Mucosa of gallbladder (tissue), 1 donor: ENCODE measurements at places on chromosomes 7 and 10. TPM values are rescaled to one million over a fixed set of nuclear protein-coding genes. Genes with fewer than 3 reads are reported as not detected.

Gene MORN4
- total RNA-seq: 6.9 TPM

Gene FAM149B1
- total RNA-seq: 27.9 TPM

Gene USP6NL
- total RNA-seq: 14.6 TPM

Gene SKIDA1
- total RNA-seq: 1.2 TPM

Gene AKR1B1
- total RNA-seq: 68.7 TPM

Gene HMX3
- total RNA-seq: 1.6 TPM

Gene NOS3
- total RNA-seq: 12.6 TPM

Gene FASTK
- 121 TPM for total RNA-seq

Gene ADCY1
- 1.5 TPM for total RNA-seq

Gene TRIM74
- 2.7 TPM for total RNA-seq

Gene TRIM50
- total RNA-seq: 1.3 TPM

Gene ALOX5
- 25.8 TPM for total RNA-seq

Gene LYZL2
- not detected for total RNA-seq

Gene TECTB
- not detected for total RNA-seq

Gene TFPI2
- total RNA-seq: 4.0 TPM
